NCI-H524 treated with DMSO at 0.1 percent for 48 hours (cell line): ENCODE measurements at places on chromosomes 11 and 22.

GRCh38 chr11:20192151-20192550 is 31.9 kb upstream of the DBX1 start:
- DNase-seq: peak; percentile 47

DNA sequence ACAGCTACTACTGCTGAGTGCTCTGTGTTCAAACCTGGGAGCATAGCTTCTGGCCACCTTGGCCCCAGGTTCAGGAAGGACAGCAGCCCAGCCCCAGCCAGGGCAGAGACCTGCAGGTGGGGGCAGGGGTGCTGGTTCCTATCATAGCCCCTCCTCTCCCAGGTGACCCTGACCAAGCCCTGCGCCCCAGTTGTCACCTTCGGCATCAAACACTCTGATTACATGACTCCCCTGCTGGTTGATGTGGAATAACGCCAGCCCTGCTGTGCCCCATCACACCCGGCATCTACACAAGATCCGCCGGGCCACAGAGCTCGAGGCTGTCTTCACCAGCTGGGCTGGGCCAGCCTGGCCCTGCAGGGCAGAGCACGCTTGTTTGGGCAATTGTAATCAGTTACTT is 6.9 kb downstream of the SCGB1C1 start:
- no peak for DNase-seq

DNA sequence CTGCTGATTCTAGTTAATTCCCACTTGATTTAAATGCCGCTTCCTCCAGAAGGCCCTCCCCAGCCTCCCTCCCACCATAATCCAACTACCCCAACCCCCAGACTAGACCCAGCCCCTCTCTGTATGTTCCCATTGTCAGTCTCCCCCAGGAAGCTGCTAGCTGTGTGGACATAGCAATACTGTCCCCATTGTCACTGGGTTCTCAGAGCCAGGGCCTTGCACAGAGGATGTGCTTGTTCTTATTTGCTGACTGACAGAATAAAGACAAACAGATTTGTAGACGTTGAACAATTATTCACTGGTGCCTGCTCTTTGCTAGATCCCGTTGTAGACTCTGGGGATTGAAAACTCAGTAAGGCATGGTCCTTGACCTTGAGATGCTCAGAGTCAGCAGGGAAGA is 45.7 kb upstream of the NAV2 start:
- no peak for DNase-seq

- no peak for DNase-seq
Measured at GRCh38 chr11:26730414-26731083, 8.7 kb upstream of the SLC5A12 start.

GRCh38 chr22:35276019-35276418 is 18.7 kb downstream of the HMGXB4 start:
- no peak for DNase-seq

GRCh38 chr11:613369-613968 is 2.3 kb downstream of the IRF7 start:
- DNase-seq: no peak

GRCh38 chr22:20290045-20290392 is 21.9 kb upstream of the RTN4R start:
- DNase-seq: no peak

- peak; percentile 34 for DNase-seq
Measured at GRCh38 chr11:61701242-61701886, 21.2 kb downstream of the DAGLA start.

GRCh38 chr22:26554956-26555355 is 35.0 kb downstream of the TPST2 start:
- no peak for DNase-seq

DNA sequence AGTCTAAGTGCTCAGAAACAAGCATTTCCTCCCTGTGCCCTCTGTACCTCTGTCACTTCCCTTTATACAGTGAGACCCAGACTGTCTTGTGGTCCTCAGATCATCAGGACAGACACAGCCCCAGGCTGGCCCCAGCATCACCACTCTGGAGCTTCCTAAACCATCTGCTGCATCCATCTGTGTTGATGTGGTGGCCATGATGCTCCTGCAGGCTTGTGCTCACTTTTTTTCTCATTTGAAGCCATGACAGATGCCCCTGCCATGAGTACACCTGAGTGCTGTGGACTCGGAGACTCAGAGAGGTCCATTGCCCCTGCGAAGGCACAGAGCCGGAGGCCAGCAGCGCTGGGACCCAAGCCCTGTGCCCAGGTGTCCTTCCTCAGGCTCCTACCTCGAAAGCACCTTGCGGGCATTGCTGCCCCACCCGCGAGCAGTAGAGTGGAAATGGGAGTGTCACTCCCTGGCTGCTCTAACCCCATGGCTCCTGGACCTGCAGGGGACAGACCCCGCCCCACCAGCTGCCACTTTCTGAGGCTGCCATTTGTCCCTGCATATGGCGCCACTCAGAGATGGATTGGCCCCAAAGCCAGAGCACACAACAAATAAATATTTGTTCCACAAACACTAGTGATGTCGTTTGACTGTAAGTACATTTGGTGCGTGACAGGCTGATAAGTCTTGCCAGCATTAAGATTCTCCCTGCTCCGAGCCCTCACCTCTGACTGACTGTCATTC is 593.5 kb downstream of the TBC1D22A start:
- DNase-seq: peak; percentile 92

DNA sequence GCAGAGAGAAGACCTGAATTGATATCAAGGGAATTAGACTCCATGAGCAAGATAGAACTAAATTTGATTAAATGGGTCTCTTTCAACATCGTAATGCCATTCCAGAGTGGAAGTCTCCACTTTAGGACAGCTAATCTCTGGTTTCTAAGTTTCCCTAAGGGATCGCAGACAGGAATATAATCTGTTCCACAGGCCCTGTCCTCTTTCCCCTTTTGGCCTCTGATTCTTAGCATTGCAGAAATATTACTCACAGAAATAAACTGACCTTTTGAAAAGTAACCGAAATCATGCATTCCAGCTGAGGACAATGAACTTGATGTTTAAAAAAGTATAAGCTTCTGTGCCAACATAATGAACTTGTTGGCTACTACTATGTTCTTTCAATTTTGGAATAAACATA is 227.8 kb downstream of the ETS1 start:
- no peak for DNase-seq

DNA sequence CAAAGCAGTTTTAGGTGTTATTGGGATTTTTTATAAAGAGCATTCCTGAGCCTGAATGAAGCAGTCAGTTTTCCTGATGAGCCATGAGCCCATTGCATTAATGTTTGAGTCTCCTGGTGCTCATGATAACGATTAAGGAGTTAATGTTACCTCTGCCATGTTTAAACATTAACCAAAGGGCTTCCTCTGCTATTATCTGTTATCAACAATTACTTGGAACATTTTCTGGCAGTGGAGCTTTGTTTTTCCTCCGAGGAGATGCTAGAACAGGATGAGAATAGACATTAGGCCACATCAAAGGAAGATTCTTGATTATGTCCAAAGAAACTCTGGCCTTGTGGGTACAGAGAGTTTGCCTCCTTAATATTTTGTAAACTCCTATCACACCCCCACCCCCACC is 49.9 kb downstream of the ZNRF3 start:
- DNase-seq: no peak
